AG04450 (cell line): ENCODE measurements at places on chromosomes 1 and 21. TPM values are rescaled to one million over a fixed set of nuclear protein-coding genes. Genes with fewer than 3 reads are reported as not detected.

TCHHL1 gene
- not detected in 2 replicates for polyA plus RNA-seq

CR2 gene
- not detected in 2 replicates for polyA plus RNA-seq

GJA4 gene
- polyA plus RNA-seq = not detected in 2 replicates

DNA sequence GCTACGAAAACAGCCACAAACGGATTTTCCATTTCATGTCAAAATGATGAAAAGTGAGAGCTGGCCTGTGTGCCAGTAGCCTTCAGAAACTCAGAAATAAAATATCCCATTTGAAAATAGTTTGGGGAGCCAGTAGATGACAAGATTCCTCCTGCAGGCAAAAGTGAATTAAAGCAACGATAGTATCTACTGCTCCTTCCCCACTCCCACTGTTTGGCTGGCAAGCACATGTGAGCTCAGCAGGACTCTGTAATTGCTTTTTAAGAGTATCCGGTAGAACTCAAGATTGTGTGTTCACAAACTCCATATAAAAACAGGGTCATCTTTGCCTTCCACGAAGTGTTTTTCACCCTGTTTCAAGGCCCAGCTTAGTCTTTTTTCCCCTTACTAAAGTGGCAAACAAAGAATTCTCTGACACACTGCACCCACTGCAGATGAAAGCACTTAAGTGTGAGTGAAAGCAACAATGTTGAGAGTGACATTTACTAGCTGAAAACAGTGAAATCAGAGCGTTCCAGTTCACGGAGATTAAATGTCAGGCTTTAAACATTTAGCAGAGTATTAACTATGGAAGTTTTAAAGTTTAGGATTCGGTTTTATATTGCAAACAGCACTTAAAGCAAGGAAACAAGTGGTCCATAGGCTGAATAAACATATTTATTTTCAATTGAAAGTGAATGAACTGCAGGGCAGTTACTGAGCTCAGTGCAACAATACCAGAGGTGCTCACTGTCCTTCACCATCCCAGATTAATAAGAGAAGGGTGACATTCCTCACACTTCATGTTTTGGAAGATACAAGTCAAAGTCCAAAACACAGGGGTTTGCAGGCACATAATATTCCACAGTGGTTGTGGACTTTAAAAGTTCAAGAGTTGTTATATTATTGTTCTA lies 70.0 kb downstream of the ALG14 start:
- DNase-seq = no peak

DNA sequence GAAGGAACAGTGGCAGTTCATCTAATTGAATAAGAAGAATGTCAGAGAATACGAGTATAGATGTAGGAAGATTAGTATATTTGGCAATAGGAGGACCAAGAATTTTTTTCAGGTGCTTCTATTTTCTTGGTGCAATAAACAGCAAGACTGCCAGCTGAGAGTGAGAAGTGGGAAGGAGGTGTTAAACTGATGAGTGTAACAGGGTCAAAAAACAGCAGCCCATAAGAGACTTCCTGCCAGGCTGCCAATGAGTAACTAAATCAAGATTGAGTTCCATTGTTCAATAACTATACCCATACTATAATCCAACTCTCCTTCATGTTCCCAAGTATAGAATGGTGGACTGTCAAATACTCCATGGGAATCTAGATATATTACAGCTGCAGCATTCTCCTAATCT lies 28.7 kb downstream of the LYST start:
- DNase-seq = no peak

DNA sequence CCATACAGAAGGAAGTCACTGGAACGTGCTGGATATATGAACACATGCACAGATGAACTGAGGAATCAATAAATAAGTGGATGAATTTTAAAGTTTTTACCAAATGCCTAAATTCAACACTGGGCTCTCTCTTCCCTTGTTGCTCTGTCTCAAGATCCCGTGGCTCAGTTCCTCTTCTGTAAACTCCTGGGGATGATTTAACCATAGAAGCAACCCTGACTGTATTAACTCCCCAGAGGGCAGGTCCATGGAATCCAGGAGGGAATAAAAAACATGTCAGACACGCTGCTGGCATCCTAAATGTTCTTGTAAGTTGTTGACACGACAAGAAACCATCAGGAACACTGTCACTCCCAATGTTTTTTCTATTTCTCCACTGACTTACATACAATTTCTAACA lies 45.3 kb upstream of the GPR157 start:
- DNase-seq = no peak

DNA sequence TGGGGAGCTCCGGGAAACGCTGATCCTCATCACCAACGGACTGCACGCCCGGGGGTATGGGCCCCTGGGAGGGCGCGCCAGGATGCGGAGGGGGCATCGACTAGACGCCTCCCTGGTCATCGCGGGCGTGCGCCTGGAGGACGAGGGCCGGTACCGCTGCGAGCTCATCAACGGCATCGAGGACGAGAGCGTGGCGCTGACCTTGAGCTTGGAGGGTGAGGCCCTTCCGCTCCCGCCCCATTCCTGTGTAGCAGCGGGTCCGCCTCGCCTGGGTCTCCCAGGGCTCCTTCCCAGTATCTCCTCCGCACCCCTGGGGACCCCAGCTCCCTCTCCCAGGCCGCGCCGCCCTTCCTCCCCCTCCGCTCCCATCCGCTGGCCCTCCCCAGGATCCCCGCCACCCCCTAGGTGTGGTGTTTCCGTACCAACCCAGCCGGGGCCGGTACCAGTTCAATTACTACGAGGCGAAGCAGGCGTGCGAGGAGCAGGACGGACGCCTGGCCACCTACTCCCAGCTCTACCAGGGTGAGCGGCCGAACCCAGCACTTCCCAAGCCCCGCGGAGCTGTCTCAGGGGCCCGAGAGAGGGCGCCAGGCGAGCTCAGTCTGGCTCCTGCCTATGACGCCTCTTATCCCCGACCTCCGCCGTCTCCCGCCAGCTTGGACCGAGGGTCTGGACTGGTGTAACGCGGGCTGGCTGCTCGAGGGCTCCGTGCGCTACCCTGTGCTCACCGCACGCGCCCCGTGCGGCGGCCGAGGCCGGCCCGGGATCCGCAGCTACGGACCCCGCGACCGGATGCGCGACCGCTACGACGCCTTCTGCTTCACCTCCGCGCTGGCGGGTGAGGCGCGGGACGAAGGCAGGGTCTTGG lies 5.0 kb downstream of the HAPLN2 start:
- no peak for DNase-seq

DNA sequence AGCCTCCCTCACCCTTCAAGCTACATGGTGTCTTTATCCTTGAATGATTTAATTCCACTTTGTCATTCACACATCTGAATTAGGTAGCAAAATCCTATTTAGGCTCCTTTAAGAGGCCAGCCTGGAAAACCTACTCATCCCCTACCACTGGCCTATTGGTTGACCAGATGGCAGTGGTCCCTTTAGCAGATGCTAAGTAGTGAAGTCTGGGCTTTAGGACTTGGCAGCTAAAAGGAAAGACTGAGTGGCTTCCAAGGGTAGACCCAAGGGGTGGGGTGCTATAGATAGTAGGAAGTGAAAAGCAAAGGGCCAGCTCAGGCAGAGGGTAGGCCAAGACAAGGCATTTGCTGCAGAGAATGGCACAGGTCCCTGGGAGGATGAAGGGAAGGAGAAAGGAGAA lies 46.6 kb downstream of the KCNJ6 start:
- no peak for DNase-seq

DNA sequence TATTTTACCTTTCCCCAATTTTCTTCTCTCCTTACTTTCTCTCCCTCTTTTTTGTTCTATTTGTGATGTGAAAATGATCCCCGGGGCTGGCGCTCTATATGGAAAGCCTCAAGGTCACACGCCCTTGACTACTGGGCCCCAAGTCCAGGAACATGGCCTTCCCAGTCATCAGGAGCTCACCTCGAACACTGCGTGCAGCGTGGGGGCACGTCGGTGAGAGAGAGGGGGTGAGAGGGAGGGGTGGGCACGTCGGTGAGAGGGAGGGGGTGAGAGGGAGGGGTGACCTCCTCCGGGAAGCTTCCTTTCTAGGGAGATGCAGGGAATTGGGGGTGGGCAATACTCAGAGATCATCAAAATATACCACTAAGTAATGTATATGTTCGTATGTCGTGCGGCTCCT lies 94.6 kb upstream of the TMPRSS2 start:
- DNase-seq = no peak

DNA sequence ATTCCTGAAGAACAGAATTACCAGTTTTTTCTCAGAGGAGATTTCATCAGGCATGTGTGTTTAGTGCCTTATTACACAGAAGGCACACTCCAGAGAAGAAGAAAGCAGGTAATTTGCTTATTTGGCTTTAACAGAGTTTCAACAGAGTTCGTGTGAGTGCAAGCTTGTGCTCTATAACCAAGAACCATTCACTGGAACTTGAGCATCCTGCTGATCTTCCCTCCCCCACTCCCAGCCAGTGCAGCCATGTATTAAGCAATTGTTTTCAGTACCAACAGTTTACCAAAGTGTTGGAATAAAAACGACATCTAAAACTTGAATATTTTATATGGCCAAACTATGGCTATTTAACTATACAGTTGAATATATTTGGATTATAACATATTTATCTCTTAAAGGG lies 4.3 kb downstream of the MGST3 start:
- DNase-seq = no peak
